ENCODE measurements at places on chromosomes 6 and 20.

DNA sequence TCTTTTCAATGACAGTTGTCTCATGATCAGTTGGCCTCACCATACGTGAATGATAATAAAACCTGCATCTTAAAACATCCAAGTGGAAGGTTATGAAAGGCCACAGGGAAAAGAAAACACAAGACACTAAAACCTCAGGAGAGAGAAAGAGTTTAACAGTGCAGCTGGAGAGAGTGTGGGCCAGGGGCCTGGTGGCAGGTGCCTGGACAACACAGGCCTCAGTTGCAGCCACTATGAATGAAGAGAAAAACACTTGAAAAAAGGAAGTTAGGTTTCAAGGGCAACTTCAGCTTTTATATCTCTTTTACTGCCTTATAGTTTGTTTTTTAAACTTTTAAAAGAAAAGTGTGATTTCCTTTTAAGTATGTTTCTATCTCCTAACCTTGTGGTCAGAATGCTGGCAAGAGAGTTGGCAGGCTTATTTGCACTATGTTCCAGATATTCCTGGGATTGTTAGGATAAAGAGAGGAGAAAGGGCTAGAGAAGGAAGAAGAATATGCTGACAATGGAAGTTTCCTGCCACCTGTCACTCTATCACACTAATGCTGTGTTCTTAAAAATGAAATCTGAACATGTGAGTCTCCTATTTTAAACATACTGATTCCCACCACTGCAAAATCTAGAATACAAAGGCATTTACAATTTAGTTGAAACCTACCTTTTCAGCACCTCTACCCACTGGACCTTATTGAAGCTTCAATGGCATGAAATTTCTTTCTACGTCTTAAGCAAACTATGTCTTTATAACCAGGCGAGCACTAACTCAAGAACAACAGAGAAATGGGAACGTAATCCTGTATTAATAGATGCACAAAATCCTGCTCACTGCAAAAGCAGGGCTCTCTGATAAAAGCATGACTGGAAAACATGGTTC is 222.4 kb downstream of the CD83 start:
- no peak for DNase-seq

DNA sequence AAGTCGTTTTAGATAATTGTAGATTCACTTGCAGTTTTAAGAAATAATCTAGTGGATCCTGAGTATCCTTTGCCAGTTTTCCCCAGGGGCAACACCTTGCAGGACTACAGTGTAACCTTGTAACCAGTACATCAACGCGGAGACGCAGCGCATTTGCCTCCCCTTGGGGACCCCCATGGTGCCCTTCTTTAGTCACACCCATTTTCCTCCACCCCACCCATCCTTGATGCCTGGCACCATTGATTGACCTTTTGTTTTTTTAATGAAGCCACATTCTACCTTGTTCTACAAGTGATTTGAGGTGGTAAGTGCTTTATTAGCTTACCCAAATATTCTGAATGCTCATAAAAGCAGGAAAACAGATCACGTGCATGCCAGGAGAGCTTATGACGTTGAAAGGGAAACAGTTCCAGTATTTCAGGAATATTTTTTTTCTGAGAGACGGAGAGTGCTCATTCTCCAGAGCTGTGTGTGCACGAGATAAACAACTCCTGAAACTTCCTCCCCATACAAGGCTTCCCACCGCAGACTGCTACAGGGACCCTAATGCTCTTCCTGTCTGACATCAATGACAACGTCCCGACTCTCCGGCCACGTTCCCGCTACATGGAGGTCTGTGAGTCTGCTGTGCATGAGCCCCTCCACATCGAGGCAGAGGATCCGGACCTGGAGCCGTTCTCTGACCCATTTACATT is 35.7 kb downstream of the CDH26 start:
- DNase-seq = no peak

- DNase-seq = no peak
Measured at GRCh38 chr20:4511776-4512175, 209.9 kb upstream of the PRND start.

DNA sequence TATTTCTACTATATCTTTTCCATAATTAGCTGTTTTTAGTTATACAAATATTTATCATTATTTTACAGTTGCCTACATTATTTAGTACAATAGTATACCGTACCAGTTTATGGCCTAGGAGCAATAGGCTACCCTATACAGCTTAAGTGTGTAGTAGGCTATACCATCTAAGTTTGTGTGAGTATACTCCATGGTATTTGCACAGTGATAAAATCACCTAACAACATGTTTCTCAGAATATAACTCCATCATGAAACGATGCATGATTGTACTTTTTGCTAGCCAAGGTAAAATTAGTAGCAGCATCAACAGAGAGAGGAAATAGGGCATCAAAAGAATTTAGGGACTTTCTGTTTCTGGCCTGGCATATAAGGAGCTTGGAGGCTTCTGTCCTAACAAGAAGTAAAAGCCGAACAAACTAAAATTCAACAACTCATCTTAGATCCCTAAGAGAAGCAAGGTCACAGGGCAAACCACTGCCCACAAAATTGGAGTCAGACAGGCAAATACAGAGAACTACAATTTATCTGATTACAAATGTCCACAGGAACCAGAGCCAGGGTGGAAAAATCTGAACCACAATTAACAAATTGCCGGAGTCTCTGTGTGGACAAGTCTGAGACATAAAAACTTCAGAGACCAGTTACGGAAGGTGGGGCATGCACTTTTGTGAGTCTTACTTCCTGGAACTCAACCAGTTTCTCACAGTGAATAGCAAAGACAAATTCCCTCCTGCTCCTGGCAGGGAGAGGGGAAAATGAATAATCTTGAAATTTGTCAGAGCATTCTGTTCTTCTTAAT is 671.4 kb downstream of the RFPL4B start:
- peak; percentile 97 for DNase-seq

DNA sequence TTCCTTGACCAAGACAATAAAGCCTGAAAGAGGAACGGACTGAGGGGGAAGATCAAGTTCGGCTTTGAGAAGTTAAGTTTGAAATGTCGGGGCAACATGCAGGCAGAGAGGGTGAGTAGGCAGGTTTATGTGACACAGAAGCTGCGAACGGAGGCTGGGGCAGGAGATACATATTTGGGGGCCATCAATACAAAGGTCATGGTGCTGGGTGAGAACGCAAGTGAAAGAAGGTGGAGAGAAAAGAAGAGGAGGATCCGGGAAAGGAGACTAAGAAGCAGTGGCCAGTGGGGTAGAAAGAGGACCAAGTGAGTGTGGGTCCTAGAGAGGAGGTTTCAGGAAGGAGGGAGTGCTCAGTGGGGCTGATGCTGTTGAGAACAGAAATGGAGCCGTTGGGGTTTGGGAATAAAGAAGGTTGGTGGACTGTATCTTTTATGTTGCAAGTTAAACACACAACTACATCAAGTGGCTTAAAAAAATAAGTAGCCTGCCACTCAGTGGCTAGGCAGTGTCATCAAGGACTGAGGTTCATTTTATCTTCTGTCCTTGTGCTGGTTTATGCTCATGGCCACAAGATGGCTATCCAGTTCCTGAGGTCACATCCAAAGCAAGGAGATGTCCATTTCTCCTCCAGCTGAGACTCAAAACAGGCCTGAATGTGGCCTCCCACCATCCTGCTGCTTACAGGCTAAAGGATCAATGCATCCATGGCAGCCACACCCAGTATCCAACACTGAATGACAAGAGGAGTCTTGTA is 1.7 kb upstream of the BLCAP start:
- DNase-seq = no peak

DNA sequence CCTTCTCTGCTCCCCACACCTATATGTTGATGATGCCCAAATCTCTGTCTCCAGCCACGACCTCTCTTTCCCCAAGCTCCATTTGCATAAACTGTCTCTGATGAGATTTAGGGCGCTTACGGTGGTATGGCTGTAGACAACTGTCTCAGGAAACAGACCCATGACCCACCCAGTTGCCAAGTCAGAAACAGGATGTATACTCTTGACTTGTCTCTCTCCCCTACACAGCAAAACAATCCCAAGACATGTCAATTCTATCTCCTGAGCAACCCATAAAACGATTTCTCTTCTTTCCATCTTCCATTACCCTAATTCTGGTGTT is 13.9 kb downstream of the GNL1 start:
- no peak for DNase-seq

- DNase-seq = peak; percentile 95
Measured at GRCh38 chr6:16334671-16335070, 96.3 kb downstream of the GMPR start.
